ENCODE measurements at places on chromosomes 2 and 18. TPM values are rescaled to one million over a fixed set of nuclear protein-coding genes. Genes with fewer than 3 reads are reported as not detected.
A peak's percentile ranks its signal among the peaks of the same experiment; 100 is the strongest.

BMP10 gene
- total RNA-seq: not detected

ZNF396 gene
- 7.8 TPM for total RNA-seq

CNDP1 gene
- total RNA-seq: 0.33 TPM

GRCh38 chr2:19785867-19786266 lies 115.9 kb downstream of the TTC32 start:
- no peak for DNase-seq

DNA sequence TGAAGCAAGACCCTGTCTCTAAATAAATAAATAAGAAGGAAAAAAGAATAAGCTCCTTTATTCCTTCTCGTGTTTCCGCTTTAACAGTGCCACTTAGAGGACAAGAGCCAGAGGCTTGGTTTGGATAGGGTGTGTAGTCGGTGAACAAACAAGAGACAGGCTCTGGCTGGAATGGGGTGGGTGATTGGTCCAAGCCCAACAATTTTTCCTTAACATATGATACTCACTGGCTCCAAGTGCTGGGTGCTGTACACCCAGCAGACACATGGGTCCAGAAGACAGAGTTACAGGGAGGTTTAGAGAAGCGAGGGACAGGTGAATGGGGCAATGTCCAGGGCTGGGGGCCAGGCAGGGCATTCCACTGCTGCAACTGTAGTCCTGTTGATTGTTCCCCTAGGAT lies 77.8 kb downstream of the NCAPH start:
- DNase-seq: peak; percentile 40

GRCh38 chr2:158317642-158318041 lies 138.9 kb downstream of the CCDC148 start:
- no peak for DNase-seq

DNA sequence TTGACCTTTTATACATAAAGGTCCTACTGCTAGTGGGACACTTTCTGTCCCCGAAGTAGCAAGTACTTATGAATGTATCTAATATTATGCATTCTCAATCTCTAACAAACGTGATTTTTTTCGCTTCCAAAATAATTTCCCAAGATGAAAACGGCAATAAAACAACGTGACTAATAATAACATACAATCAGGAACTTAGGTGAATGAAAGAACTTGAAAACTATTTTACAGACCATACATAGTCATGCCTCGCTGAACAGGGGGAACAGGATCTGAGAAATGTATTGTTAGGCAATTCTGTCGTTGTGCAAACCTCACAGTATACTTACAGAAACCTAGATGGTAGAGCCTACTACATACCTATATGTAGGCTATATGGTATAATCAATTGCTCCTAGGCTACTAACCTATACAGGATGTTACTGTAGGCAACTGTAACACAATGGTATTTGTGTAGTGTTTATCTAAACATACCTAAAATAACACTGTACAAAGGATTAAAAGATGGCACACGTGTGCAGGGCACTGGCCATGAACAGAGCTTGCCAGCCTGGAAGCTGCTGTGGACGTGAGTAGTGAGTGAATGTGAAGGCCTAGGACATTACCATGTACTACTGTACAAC lies 2.5 kb downstream of the RTN4 start:
- DNase-seq: no peak

Data from breast epithelium (tissue), 4 donors.